ENCODE measurements at places on chromosomes 5 and 9. TPM values are rescaled to one million over a fixed set of nuclear protein-coding genes. Genes with fewer than 3 reads are reported as not detected.

The PLAC8L1 gene
- total RNA-seq, result 0.37 TPM

The TTF1 gene
- total RNA-seq, result 22.8 TPM

The OR13C4 gene
- total RNA-seq, result not detected

The C9orf78 gene
- 34.1 TPM for total RNA-seq

The MEIKIN gene
- total RNA-seq, result not detected

The SIGMAR1 gene
- 27.2 TPM for total RNA-seq

The GOLPH3 gene
- total RNA-seq, result 60.1 TPM

- no peaks in the 10 kb centered on the region for H3K36me3 ChIP-seq
- no peak overlapping the region for H3K4me3 ChIP-seq
- no peaks in the 10 kb centered on the region for H3K4me1 ChIP-seq
- no peak overlapping the region for H3K27ac ChIP-seq
- no peak for DNase-seq
These were observed 558.5 kb downstream of the DMRTA1 start for GRCh38 chr9:23005156-23005555.

DNA sequence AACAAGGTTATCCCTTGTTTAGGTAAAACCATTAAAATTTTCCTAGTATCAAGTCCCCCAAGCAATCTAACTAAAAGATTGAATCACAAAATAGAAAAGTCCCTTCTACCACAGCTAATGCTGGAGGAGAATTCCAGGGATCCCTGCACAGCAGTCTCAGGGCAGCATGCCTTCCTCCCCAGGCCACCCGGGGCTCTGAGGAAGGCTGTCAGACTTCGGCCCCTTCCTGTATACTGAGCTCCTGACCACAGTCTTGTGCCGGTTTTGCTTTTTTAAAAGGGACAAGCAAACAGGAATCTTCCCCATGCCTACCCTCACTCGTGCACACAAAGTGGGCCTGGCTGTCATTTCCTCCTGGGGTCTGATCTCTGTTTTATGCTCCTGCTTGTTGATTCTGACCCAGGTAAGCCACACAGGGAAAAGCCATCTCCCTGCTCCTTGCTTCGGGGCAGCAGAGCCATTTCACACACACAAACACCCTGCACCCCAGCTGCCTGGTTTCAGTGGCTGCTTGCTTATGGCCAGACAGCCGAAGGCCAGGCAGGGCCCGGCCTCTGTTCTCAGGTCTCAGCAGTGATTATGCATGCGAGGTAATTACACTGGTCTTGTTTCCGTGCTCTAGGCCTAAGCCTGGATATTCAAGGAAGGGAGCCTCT lies 211.9 kb downstream of the NXNL2 start:
- peaks cover 4% of the 10 kb centered on the region for H3K27me3 ChIP-seq
- no peak overlapping the region for H3K4me3 ChIP-seq

DNA sequence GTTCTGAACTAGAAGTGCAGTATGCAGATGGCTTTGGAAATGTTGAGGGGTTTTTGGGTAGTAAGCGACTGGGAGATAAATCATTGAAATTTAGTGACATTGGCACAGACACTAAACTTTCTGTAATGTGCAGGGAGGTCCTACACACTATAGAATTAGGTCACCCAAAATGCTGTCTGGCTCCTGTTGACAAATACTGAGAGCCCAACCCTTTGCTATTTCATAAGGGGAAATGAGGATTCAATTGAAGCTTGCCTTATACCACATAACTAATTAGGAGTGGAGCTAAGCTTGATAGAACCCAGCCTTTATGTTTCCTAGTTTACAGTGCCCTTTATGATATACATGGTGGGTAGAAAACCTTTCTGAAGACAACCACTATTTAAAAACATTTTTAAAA lies 22.6 kb downstream of the HMGXB3 start:
- no peak for DNase-seq
- no peak overlapping the region for H3K4me3 ChIP-seq
- H3K27me3 ChIP-seq, result no peaks in the 10 kb centered on the region
- no peaks in the 10 kb centered on the region for H3K4me1 ChIP-seq
- no peak overlapping the region for H3K27ac ChIP-seq

DNA sequence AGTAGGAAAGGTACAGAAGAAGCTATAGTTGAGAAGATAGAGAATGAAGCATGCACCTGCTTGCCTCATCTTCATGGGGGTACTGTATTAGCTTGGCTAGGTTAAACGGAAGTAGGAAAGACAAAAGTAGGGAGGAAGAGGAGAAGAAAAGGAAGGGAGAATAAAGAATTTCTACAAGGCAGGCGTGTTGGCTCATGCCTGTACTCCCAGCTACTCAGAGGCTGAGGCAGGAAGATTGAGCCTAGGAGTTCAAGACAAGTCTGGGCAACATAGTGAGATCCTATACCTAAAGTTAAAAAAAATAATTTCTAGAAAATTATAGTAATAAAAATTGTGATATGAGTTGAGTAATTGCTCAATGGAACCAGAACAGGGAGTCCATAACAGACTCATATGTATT lies 61.9 kb downstream of the APTX start:
- no peak overlapping the region for H3K27ac ChIP-seq
- H3K36me3 ChIP-seq, result no peaks in the 10 kb centered on the region
- H3K27me3 ChIP-seq, result no peaks in the 10 kb centered on the region
- no peak for DNase-seq
- H3K4me3 ChIP-seq, result no peak overlapping the region
- H3K4me1 ChIP-seq, result no peaks in the 10 kb centered on the region

DNA sequence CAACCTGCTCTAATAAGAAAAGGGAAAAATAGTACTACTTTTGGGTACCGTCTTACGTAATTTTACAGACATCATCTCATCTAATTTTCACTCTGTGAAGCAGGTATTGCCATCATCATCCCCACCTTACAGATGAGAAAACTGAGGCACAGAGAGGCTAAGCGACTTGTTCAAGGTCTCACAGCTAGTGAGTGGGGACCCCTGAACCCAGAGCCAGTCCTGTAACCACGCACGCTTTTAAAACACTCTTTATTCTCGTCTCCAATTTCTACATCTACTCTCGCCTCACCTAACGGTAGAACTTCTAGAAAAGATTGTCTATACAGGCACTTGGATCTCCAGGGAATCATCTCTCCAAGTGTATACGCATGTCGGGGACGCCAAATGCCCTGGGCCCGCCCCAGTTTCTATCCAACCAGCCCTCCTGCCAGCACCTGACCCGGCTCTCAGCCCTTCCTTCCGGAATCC lies 1.5 kb upstream of the TRAF1 start:
- H3K4me1 ChIP-seq, result peaks cover 89% of the 10 kb centered on the region
- DNase-seq, result no peak
- H3K27ac ChIP-seq, result peak overlapping the region; percentile 99
- no peaks in the 10 kb centered on the region for H3K27me3 ChIP-seq

GRCh38 chr9:112608851-112609250 lies 109.1 kb downstream of the INIP start:
- no peaks in the 10 kb centered on the region for H3K36me3 ChIP-seq
- no peak for DNase-seq
- H3K4me3 ChIP-seq, result no peak overlapping the region
- H3K4me1 ChIP-seq, result no peaks in the 10 kb centered on the region

- no peaks in the 10 kb centered on the region for H3K36me3 ChIP-seq
- no peak for DNase-seq
- no peaks in the 10 kb centered on the region for H3K4me1 ChIP-seq
- H3K27ac ChIP-seq, result no peak overlapping the region
- no peaks in the 10 kb centered on the region for H3K27me3 ChIP-seq
These were observed 200.0 kb downstream of the FGF10 start for GRCh38 chr5:44189255-44189654.

GRCh38 chr5:31890046-31890445 lies 251.1 kb downstream of the PDZD2 start:
- H3K36me3 ChIP-seq, result no peaks in the 10 kb centered on the region
- no peak overlapping the region for H3K27ac ChIP-seq
- no peak for DNase-seq
- H3K4me3 ChIP-seq, result no peak overlapping the region
- H3K4me1 ChIP-seq, result no peaks in the 10 kb centered on the region

- H3K4me1 ChIP-seq, result no peaks in the 10 kb centered on the region
- peaks cover 15% of the 10 kb centered on the region for H3K36me3 ChIP-seq
- H3K4me3 ChIP-seq, result no peak overlapping the region
- H3K27ac ChIP-seq, result no peak overlapping the region
- H3K27me3 ChIP-seq, result no peaks in the 10 kb centered on the region
These were observed 242.2 kb downstream of the FER start for GRCh38 chr5:108989761-108990392.

All from activated B cell treated with CpG ODN at 0.5 μM for 24 hours (primary cell).